Cerebellum (tissue), 4 donors: ENCODE measurements at places on chromosomes 1 and 21. TPM values are rescaled to one million over a fixed set of nuclear protein-coding genes. Genes with fewer than 3 reads are reported as not detected.

The ETV3L gene
- total RNA-seq: not detected

DNA sequence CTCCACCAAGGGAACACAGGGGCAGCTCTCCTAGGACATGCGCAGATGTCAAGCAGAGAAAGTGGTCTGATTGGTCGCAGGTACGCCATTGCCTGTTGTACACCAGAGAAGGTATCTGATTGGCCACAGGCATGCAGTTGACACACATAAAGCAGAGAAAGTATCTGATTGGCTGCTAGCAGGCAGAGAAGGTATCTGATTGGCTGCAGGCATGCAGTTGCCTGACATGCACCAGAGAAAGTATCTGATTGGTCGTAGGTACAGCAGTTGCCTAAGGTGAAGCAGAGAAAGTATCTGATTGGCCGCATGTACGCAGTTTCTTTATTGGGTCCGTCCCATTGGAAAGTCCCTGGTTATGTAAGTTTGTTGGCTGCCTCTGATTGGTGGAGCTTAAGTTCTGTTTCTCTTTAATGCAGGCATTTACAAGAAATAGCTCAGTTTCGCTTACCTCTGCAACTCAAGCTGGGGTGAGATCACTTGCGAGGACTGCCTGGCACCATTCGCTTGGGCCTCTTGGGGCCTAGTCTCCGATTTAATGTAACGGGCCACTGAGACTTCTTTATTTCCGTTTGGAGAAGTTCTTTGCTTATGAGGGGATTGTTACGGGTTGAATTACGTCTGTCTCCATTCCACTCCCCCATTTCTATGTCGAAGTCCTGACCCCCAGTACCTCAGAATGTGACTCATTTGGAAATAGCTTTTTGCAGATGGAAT lies 74.2 kb downstream of the SIK1 start:
- DNase-seq: no peak

GRCh38 chr1:16005597-16005996 lies 1.6 kb downstream of the SRARP start:
- no peak for DNase-seq

DNA sequence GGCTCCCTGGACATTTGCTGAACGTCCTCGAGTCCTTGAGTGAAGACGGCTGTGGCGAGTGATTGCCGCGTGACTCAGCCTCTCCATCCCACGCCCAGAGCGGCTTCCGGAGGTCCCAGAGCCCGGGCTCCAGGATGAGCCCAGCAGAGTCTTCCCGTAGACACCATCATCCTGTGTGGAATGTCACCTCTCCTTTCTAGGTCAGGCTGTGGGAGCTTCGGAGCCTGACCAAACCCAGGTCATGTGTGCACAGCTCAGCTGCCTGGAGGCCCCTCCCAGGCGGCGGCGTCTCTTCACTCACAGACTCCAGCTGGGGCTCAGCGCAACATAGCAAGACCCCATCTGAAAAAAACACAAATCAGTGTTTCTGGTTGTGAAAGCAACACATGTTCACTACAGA lies 38.2 kb downstream of the PRKCZ start:
- DNase-seq: no peak

The KRTAP19-1 gene
- total RNA-seq: not detected

DNA sequence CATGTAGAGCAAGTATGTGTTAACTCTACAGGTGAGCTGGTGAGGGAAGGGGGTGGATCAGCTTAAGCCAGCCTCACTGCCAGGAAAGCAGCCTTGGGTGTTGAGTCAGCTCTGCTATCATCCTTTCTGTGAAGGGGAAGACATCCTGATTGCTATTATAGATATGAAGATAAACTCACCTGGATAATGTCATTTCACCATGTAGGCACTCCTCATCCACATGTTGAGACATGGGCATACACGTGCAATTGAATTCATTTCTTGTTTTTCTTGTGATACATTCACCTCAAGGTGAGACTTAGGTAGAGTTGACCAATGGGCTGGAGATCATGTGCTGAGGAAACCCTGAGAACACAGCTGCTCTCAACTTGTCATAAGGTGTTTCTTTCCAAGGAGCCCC lies 136.9 kb downstream of the CACNA1E start:
- no peak for DNase-seq

The ZMYND12 gene
- total RNA-seq: 0.64 TPM
